MCF 10A (cell line): ENCODE measurements at places on chromosomes 2 and 18. TPM values are rescaled to one million over a fixed set of nuclear protein-coding genes. Genes with fewer than 3 reads are reported as not detected.

Gene QPCT
- not detected in 2 replicates for total RNA-seq

Gene CERKL
- total RNA-seq: 0.23 TPM in 1 of 2 replicates, not detected in the other

Gene BMP10
- not detected in 2 replicates for total RNA-seq

Gene LDLRAD4
- not detected in 2 replicates for total RNA-seq

Gene IL1RL1
- 10.0 and 25.6 TPM in 2 replicates for total RNA-seq

Gene RUFY4
- total RNA-seq: not detected in 2 replicates

DNA sequence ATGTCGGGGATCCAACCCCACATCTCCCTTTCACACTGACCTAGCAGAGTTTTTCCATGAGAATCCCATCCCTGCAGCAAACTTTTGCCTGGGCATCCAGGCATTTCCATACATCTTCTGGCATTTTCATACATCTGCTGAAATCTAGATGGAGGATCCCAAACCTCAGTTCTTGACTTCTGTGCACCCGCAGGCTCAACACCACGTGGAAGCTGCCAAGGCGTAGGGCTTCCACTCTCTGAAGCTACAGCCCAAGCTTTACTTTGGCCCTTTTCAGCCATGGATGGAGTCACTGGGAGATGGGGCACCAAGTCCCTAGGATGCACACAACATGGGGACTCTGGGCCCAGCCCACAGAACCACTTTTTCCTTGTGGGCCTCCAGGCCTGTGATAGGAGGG lies 32.2 kb upstream of the TEX51 start:
- no peak for DNase-seq

DNA sequence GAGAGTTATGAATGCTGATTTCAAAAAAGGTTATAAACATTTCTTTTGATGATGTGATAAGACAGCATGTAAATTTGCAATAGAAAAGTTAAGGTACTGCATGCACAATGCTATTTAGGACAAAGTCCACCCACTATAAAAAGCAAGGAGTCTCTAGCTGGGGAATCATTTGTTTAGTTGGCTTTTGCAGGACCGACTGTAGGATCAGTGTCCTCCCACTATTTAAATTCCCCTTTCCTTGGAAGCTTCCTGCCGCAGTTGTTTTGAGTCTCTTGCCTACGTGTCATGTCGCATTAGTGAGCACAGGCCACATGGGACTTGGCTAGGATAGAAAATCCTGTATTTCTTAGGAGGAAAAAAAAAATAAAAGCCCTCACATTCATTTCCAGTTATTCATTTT lies 13.1 kb downstream of the QPCT start:
- DNase-seq: no peak

DNA sequence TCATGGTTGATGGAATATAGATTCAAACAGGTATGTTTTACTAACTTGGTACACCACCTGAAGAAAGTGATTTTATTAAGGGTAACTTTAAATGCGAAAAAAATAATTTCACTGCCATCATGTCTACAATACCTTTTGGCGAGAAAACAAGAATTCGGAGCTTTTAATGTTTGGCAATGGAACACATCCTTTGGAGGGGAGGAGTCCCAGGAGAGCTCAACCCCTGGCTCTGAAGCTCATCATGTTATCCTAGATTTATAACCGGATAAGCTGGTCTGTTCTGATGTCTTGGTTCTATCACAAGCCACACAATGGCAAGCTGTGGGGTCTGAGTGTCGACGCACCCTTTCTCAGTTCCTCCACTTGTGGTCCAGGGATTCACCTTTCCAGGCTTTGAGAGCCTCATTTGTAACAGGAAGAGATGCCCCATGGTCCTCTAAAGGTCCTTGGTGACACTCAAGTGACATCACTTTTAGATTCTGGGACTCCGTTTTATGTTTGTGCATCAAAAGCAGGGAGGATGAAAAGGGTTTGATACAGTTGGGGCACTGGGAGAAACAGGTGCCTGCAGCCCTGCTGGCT lies 172.7 kb downstream of the BCL2 start:
- no peak for DNase-seq

GRCh38 chr2:98346311-98347236 lies at the start of gene CNGA3:
Gene CNGA3, plus strand, starts transcription at chr2:98346456. Its CDS starts 23,520 bp downstream, at chr2:98369976.
- no peak for DNase-seq

- DNase-seq: peak; percentile 11
Measured at GRCh38 chr2:124318913-124319312, 293.8 kb downstream of the CNTNAP5 start.

DNA sequence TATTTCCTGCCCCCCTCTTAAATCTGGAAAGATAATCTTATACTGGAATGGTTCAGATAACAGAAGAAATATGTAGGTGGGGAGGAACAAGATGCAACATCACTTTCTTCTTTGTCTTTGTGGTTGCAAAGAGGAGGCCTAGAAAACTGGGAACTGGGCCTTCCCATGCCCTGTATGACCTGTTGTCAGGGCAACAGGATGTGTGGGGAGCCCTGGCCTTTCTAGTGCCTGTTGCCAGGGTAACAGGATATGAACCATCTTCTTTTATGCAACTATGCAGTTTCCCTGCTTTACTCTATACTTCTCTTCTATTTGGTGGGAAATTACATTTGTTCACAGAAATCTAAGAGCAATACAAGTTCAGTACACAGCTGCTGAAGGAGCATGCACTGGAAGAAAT lies 79.8 kb upstream of the PDE1A start:
- DNase-seq: no peak

DNA sequence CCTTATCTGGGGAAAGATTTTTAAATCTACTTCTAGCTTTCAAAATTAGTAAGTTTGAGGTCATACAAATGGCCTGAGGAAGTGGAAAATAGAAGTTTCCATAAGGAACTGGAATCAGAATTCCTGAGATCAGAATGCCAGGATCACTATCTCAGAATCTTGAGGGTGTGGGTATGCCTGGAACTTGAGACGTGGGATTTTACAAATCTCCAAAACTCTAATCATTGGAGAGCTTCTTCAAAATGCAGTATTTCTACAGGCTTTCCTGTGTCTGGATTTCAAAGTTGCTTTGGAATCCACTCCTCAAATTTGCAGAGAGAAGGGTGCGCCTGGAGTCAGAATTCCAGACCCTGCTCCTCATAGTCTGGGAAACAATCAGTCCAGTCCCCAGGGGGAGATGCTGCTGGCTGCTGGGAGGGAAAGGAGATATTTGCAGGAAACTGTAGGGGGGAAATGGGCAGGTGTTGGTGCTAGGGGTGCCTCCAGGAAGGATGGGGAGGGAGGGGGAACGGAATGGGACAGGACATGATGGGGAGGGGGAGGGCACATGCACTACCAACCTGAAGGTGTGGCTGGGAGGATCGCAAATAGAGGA lies 31.0 kb upstream of the CATIP start:
- no peak for DNase-seq

DNA sequence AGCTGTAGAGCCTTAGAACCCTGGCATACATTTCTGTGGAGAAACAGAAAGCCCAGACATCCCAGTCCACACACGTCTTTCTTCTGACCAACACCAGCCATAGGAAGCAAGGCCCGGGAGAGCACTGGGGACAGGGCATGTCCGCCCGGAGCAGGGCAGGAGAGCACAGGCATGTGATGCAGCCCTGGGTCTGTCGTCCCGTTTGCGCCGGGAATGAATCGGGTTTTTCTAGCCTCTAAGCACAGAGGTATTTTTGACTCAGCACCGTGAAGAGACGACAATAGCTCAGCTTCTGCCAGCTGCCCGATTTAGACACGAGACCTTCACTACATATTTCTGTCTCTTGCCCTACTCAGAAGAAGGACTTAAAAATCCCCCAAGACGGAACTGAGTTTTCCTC lies 7.3 kb upstream of the AMMECR1L start:
- DNase-seq: no peak

DNA sequence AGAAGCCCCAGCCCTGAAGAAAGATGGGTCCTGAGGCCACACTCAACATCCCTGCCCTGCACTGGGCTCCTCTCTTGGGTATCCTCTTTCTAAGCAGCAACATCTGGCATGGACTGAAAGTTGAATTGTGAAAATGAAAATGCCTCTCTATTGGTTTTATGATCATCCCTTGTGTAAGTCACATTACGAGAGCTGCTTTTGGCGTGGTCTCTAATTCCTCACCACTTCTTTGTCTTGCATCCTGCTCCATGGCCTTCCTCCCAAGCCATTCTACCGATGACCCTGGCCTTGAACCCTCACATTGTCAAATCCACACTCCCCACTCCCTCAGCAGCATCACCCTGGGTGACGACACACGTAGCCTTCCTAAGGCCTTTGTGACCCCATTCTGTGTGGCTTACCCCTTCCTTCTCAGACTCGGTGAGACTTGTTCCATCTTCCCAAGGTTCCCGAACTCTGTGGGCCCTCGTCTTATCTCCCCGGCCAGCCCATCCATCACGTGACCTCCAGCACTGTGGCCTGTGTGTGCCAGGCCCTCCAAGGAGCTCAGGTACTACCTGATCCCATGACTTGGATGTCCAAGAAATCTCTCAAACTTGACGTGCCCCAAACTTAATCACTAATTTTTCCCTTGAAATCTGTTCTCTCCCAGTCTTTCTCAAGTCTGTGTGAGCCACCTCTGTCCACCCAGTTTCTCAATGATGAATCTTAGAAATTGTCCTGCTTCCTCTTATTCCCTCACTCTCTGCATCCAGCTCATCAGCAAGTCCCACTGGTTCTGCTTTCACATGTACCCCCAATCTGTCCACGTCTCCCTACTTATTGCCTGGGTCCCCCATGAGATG lies 194.7 kb upstream of the HS6ST1 start:
- DNase-seq: no peak

DNA sequence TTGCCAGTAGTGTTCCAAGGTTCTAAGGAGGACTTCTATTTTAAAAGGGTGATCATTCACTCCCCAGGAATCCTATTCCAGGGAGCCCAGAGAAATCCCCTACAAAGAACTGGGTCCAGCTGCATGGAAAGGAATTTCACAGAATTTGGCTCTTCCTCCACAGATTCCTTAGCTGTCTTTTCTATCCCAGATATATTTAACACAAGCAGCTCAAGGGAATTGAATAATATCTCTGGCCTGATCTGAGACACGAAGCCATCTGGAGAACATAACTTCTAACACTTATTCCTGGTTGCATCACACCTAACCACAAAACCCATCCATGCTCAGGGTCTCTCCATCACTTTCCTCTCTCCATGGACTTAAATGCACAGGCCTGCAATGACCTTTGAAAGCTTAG lies 306.7 kb upstream of the ACVR2A start:
- DNase-seq: no peak

- DNase-seq: no peak
Measured at GRCh38 chr2:235806986-235807750, 313.3 kb downstream of the AGAP1 start.

DNA sequence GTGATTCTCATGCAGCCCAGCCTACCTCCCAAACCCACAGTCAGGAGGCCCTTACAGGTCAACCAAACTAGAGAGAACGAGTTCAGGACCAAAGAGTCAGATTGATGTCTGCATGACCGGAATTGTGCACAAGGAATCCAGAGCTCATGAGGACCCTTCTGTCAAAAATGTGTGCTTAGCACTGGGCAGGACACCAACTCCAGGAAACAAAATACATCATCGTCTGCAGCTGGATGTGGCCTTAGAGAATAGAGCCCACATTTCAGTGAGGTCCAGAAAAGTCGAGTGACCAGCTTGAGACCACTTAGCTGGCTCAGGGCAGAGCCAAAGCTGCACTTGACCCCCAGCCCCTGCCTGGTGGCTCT lies 3.2 kb downstream of the TNS1 start:
- DNase-seq: no peak

DNA sequence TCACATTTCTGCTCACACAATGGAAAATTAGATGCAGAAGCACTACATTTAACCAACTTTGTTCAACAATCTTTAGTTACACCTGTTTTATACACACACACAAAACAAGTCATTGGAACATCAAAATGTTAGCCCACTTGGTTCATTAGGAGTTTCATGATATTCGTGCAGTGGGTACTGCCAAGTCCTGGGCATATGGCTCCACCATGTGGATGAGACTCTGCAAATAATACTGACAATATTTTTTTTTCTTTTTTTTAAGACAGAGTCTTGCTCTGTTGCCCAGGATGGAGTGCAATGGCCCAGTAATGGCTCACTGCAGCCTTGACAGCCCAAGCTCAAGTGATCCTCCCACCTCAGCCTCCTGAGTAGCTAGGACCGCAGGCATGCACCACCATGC lies 34.5 kb upstream of the GRB14 start:
- peak; percentile 38 for DNase-seq
